ENCODE measurements at places on chromosomes 6 and 20.

DNA sequence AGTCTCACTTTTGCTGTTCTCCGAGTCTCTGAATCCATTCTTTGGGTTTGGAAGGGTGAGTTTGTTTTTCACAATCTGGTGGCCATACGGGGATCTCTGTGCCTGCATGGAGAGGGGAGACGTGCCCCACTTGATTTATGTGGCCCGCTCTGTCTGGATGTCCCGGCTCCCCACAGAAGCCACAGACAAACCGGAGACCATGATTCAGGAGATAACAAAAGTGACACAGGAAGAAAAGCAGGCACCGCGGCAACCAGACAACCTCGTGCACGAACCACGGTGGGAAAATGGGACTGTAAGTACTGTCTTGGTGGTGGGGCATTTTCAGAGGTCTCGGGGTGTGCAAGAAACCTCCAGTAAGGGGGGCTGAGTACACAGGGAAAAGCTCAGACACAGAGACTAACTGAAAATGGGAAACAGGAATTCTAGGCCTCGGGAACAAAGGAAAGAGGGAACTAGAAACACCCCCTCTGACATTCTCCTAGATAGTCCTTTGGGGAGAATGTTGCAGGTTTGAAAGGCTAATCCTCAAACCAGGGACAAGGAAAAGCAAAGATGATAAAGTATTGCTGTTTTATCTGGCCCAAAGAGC, 22.1 kb upstream of the ZNF318 start:
- DNase-seq = peak; percentile 37

- no peak for DNase-seq
These were observed 43.1 kb upstream of the GATA5 start for GRCh38 chr20:62518911-62519310.

GRCh38 chr6:128230267-128230989, 290.0 kb downstream of the PTPRK start:
- DNase-seq = no peak

- no peak for DNase-seq
These were observed 9.4 kb upstream of the PYGB start for GRCh38 chr20:25238319-25239037.

- DNase-seq = no peak
These were observed 1.1 kb downstream of the CDC25B start for GRCh38 chr20:3797226-3797545.

- no peak for DNase-seq
These were observed 1085.6 kb downstream of the KHDRBS2 start for GRCh38 chr6:61200444-61200843.

DNA sequence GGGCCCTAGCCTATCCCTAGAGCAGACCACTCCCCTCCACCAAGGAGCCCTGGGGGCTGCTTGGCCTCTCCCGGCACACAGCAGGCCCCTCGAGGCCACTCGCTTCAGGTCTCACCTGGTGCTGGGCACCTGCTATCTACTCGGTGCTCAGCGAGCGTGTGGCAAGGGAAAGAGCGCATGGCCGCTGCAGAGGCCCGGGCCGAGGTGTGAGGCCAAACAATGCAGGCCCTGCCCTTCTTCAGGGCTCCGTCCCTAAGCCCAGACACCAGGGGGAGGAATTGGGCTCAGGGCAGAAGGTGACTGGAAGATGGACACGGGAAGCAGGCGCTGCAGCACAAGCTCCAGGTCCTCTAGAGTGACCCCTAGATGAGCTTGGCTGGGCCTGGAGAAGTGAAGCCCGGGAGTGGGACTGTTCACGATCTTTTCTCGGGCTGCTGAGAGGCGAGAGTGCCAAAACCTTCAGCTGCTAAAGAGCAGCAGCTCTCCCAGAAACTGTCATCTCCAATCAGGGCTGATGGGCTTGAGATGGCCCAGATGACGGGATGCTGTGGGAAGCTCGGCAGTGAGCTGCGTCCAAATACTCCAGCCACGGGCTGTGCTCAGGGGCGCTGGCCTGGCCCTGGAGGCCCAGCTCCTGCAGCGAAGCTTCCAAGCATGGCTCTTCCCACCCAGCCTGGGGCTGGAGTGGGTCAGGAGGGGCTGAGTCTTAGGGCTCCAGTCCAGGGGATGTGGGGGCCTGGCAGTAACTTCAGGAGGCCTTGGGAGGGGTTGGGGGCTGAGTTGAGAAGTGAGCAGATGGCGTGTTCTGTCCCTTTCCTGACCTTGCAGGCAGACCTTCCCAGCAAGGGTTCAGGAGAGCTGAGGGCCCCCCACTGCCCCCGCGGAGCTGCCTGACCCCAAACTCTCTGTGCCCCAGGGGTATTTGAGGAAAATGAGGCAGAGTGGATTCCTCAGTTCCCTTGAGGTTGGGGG, 43.7 kb downstream of the APCDD1L start:
- no peak for DNase-seq

DNA sequence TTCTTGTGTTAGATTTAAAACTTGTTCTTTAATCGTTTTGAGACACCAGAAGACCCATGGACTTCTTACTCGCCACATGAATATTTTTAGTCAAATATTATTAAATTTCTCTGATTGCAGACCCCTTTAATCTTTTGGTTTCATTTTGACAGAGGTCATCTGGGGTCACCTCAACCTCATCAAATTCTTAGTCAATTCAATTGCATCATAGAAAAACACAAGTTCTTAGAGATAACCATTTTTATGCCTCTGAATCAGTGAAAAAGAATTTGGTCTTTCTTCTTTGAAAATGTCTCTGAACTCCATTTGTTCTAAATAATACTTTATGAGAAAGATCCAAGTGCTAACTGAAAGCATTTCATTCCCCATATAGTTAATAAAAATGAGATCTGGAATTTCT, 55.2 kb upstream of the CBLN4 start:
- no peak for DNase-seq

DNA sequence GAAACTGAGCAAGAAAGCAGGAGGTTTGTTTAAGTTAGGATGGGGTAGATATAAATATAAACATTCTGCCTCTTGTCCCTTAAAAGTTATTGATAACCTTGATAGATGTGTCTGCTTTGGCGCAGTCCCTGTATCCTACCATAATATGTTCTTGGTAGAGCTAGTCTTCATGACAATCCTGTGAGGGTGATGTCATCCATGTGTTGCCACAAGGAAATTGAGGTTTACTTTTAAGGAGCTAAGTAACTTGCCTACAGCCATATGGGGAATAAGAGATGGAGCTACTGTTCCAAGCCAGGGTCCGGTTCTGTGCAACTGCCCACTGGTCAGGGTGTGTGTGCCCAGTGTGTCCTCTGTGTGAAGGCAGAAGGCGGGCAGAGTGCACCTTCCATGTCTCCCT, 78.5 kb downstream of the SSR1 start:
- no peak for DNase-seq

DNA sequence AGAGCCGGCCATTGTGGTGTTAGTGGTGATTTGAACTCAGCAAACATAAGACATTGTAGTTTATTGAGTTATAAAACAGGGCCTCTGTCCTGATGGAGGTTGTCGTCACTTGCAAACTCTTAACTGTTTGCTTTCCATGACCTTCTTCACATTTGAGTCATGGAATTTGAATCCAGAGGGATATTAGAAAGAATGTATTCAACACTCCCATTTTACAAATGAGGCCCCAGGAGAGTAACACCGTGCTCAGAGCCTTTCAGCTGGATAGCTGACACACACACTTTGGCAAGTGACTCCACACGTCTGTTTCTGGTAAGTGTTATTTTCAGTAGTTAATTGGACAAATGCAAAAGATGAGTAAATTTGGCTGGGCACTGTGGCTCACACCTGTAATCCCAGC, 72.4 kb upstream of the XRN2 start:
- DNase-seq = no peak

DNA sequence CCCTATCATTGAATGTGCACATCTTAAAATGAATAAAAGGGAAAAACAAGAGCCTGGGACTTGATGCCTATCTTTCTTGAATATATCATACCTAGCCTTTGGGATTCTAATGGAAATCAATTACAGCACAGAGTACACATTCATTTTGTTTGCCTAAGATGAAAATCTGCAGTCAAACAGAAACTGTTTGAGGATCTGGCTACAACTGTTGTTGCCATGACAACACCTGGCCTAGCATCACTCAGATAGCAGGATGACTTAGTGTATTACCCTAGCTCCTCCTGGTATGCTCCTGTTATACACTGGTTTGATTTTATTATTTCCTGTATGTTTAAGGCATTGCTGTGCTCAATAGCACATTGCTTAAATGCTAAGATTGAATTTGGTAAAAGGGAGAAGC, 71.5 kb upstream of the LAMP5 start:
- no peak for DNase-seq

- DNase-seq = no peak
These were observed 149.9 kb upstream of the KCNG1 start for GRCh38 chr20:51172558-51173428.

- DNase-seq = no peak
These were observed 44.3 kb downstream of the TM9SF4 start for GRCh38 chr20:32153771-32154170.

DNA sequence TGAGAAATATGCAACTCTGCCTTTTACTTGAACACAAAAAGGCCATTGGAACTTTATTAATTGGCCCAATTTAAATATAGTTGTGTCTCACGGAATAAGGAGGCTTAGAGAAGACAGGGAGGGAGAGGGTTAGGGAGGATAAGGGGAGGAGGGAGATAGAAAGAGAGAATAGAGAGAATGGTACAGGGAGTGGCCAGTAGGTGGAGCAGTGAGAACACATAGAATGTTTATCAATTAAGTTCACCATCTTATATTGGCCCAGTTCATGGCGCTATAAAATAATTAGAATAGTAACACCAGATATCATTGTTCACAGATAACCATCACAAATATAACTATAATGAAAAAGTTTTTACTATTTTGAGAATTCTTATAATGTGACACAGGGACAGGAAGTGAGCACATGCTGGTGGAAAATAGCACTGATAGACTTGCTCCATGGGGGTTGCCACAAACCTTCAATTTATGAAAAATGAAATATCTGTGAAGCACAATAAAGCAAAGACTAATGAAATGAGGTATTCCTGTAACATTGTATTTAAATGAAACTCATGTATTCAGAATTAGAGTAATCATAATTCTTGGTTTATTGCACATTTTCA, 374.1 kb upstream of the MANEA start:
- no peak for DNase-seq

DNA sequence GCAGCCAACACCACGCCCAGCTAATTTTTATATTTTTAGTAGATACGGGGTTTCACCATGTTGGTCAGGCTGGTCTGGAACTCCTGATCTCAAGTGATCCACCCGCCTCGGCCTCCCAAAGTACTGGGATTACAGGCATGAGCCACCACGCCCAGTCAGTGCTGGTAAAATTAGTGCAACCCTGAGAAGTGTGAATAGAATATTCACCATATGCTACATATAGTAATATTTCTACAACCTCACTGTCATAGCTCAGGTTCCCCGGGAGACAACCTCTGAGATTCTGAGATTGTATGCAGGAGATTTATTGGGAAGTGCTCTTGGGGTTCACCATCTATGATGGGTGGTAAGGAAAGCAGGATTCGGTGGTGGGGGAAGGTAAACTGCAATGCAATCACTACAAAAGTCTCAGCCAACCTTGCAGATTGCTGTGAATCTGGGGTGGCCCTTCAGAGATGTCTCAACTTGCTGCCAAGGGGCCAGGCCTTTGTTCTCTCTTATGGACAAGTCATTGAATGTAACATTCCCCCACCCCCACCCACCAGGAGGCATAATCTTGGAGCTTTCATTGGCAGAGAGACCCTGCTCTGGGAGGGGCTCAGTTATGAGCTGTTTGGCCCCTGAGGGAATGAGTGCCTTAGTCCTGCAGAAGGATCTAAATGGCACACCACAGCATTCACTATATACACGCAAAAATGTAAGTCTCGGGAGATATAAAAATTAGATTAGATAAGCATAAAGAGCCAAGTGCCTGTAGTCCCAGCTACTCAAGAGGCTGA, 34.0 kb upstream of the SEC63 start:
- no peak for DNase-seq

DNA sequence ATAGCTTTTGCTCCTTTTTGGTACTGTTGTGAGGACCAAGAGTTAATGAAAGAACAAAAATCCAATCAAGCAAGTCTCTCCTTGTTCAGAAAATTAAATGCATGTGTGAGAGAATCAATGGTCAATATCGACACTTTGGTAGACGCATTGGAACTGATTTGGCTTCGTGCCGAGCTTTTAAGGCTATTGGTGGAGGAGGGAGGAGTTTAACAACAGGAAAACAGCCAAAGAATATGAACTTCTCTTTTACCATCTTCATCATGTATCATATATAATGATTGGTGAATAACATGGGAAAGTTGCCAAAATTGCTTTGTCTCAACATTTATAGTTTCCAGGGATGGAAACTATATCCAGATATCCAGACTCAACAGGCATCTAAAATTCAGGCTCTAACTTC, 266.5 kb upstream of the CITED2 start:
- DNase-seq = no peak

DNA sequence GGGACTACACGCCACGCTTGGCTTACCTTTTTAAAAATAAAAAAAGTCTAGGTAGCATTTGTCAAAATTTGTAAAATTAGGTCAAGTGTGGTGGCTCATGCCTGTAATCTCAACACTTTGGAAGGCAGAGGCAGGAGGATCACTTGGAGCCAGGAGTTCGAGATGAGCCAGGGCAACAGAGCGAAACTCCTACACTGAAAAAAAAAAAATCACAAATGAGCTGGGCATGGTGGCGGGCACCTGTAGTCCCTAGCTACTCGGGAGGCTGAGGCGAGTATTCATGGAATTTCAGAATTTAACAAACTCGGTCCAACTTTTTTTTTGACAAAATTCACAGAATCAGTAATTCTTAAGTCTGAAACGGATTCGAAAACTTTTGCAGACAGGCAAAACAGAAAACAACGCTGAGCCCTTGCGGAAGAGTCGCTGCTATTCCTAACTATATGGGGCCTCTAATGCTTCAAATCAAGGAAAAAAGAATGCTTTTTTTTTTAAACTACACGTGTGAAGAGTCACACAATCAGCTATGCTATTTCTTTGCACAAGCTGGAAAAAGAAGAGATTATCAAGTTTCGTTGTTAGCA, 62.9 kb downstream of the GTF2H5 start:
- no peak for DNase-seq

DNA sequence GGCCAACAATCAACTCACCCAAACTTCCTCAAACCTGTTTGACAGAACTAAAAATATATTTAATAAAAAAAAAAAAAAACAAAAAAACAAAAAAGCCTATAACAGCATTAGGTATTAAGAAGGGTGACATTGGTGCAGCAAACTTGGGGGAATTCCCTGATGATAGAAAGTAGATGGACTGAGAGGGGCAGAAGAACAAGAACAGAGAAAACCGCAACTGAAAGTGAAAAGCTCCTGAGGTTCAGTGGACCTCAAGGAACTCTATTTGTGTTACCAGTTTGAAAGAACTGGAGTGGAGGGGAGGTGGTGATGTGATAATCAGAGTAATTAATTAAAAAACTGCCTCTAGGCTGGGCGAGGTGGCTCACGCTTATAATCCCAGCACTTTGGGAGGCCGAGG, 53.8 kb downstream of the MACROD2 start:
- DNase-seq = no peak

- no peak for DNase-seq
These were observed 335.6 kb downstream of the ZFAND3 start for GRCh38 chr6:38155144-38155543.
